AG04449 (cell line): ENCODE measurements at places on chromosomes 16 and 17.
A peak's percentile ranks its signal among the peaks of the same experiment; 100 is the strongest.

- DNase-seq = no peak
Measured at GRCh38 chr16:5510819-5511370, 413.3 kb upstream of the EEF2KMT start.

DNA sequence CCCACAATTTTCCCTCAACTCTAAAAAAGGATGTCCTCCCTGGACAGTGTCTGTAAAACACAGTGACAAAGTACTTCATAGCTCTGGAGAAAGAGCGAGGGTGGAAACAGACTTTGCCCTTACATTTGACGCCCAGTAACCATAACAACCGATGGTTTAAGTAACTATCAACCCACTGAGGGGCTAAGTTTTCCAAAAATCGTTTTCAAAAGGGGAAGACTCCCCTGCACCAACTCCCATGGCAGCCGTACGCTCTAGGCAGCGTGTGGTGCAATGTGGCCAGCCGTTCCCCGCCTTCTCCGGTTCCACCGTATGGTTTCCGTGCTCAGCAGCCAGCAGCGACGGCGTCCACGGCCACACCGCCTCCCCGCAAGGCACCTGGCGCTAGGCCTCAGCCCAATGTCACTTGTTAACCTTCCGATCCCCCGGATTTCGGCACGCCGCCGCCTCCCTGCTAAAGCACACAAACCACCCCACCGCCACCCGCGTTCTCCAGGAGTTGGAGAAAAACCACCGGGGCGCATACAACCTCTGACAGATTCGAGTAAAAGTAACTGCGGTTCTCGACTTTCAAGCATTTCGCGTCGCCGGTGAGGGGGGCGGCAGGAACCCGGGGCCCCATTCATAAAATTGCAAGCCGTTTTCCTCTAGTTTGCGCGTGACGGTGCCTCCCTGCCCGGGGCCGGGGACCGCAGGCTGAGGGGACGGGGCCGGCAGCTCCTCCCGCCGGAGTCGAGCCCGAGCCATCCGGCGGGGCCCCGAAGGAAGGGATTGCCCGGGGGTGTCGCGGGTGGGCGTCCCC is 661 bp downstream of the TEX2 start:
- no peak for DNase-seq

DNA sequence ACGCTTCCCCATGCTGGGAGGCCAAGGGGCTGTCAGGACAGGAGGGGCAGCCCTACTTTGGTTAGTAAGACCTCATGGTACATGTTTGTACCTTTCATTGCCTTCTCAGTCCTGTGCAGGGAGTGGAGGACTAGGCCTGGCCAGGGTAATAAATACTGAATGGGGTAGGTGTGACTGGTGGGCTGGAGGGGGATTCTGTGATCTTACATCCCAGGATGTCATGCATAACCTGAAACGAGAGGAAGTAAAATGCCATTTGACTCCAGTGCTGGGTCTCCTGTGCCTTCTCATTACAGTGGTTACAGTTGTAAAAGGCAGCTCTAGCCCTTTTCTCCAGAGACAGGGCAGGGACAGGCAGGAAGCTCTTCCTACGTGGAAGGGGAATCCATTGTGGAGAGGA is 138.2 kb downstream of the AATF start:
- DNase-seq = no peak

DNA sequence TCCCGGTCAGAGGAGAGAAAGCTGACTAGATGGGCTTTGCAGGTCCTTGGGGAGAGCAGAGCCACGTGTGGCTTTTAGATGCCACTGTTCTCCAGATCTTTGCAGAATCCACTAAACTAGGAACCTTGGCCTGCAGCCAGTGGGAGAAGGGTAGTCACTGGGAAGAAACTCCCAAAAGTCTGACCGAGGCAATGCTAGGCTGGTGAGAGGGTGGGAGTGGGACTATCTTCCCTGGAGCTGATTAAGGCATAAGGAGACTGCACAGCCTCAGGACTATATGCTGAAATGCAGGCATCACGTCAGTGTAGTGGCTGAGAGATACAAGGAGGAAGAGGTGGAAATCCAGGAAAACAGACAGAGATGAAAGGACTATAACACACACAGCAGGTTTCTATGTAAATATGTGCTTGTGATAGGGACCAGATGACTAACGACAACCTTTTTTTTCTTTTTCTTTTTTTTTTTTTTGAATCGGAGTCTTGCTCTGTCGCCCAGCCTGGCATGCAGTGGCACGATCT is 2.2 kb upstream of the GSDMA start:
- DNase-seq = no peak

GRCh38 chr16:66324815-66325515 is 41.5 kb upstream of the CDH5 start:
- DNase-seq = no peak

GRCh38 chr16:30984669-30985400 is at the start of gene HSD3B7:
HSD3B7 (plus strand) TSS chr16:30985207; CDS start chr16:30985659, 452 bp downstream.
- no peak for DNase-seq

- DNase-seq = no peak
Measured at GRCh38 chr16:57245472-57246113, 534 bp downstream of the ARL2BP start.

GRCh38 chr16:9854675-9855074 is 327.6 kb downstream of the GRIN2A start:
- DNase-seq = peak; percentile 7

DNA sequence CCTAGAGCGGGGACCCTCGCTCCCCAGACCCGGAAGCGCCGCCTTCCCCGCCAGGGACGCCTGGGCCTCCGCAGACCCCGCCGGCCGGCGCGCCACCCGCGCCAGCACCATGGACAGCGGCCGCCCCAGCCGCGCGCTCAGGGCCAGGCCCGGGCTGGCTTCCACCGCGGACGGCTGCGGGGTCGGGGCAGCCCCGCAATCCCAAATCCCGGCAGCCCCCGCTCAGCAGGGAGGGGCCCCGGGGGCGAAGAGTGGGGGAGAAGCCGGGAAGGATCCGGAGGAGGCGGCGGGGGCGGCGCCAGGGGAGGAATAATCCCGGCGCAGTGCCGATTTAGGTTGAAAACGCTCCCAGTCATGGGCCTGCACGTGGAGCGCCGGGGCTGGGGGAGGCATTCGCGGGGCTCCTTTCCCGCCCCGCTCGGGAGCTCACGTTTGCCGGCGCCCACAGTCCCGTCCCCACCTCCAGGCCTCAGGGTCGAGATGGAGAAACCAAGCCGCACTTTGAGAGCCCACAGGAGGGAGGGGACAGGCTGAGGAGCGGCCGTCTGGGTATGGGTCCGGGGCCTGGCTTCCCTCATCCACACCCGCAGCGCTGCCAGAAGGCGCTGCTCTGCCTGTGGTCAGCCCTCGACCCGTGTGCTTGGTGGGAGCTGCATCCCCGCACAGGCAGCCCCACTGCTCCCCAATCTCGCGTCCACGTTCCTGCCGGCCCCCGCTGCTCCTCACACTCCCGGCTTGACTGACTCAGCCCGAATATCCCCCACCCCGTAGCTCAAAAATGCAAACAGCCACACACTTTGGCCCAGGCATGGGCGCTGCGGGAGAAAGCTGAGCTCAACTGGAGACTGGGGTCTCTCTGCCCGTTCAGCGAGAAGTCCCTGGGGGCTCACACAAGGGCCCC is 4.7 kb downstream of the FBXL16 start:
- DNase-seq = no peak

DNA sequence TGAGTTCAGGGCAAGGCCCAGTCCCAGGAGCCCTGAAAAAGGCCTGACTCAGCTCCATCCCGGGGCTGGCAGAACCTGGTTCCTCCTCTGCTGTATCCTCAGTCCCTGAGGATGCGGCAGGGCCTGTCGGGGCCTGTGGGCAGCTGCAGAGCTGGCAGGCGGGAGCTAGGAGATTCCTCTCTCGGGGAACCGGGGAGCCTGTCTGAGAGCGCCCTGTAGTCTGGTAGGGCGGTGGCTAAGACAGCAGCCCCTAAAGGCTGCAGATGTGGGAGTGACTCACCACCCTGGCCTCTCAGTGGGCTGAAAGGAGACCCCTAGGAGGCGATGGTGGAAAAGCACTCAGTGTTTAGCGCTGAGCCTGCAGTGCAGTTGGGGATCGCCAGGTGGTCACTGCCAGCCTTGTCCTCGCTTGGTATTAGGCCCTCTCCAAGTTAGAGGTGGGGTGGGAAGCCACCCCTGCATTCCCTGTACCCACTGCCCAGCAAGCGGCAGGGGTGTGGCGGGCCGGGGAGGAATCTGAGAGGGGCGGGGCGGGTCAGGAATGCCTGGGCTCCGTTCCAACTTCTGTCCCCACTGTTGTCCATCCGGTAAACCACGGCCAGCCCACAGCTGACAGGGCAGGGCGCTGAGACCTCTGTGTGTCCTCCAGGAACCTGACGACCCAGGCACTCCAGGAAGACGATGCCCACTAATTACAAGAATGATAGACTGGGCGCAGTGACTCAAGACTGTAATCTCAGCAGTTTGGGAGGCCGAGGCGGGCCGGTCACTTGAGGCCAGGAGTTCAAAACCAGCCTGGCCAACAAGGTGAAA is 29.5 kb upstream of the CDH1 start:
- no peak for DNase-seq

DNA sequence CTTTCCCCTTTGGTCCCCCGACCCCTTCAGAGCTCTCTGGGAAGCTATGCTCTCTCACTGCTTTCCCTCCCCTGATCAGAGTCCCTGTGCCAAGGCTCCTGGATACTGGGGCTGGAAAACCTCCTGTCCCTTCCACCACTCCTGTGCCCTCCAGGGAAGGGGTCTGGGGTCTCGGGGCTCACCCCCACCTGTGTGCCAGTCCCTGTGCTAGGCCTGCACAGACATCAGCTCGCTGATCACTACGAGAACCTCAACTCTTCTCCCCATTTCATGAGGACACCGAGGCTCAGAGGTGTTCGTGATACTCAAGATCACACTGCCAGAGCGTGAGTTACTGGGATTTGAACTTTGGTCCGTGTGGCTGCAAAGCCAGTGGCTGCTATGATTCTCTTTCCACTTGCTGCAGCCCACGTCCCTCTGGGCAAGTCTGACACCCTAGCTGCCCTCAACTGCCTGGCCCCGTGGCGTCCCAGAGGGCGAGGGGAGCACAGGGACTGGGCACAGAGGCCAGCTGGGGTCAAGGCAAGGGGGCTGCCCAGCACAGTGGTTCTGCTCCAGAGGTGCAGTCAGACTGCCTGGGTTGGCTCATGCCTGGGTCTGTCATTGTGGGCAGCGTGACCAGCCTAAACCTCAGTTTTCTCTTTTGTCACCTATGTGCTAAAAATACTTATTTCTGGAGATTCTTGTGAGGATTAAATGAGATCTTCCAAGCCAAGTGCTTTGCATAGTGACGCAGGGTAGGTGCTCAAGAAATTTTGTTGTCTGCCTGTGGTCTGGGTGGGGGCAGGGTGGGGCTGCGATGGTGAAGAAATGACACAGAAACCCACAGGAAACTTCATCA is 43.8 kb upstream of the TOB1 start:
- no peak for DNase-seq

- DNase-seq = no peak
Measured at GRCh38 chr17:16486373-16487250, 5.4 kb downstream of the LRRC75A start.

GRCh38 chr16:86492961-86493629 is 17.2 kb upstream of the FOXF1 start:
- no peak for DNase-seq

GRCh38 chr16:3738541-3738940 is 21.2 kb upstream of the TRAP1 start:
- DNase-seq = no peak

- no peak for DNase-seq
Measured at GRCh38 chr17:82320956-82321927, 3.8 kb upstream of the CD7 start.

DNA sequence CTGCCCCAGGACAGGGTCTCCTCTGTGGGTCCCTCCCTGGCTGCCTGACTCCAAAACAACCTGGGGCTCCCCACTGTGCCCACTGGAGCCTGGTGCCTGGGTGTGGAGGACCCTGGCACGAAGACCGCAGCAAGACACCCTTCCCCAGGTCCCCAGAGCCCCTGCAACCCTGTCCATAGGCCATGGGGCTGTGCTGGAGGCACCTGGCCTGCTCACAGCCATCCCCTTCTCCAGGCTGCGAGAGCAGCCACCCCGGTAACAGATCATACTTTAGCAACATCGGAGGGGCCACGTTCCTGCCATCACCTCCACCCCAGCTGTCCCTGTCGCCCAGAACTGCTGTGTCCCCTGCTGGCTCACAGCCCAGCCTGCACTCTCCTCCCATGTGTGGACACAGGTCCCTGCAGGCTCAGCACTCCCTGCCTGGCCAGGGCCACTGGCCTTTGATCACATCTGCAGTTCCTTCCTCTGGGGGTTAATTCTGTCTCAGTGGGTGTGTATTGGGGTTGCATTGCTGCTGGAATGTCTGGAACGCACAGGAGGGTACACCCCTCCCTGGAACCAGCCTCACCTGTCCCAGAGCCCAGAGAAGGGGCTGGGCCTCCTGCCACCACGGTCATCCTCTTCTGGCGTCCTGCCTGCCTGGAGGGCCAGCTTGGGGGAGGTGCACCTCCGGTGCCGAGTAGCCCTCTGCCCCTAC is 12.2 kb downstream of the PPL start:
- no peak for DNase-seq

DNA sequence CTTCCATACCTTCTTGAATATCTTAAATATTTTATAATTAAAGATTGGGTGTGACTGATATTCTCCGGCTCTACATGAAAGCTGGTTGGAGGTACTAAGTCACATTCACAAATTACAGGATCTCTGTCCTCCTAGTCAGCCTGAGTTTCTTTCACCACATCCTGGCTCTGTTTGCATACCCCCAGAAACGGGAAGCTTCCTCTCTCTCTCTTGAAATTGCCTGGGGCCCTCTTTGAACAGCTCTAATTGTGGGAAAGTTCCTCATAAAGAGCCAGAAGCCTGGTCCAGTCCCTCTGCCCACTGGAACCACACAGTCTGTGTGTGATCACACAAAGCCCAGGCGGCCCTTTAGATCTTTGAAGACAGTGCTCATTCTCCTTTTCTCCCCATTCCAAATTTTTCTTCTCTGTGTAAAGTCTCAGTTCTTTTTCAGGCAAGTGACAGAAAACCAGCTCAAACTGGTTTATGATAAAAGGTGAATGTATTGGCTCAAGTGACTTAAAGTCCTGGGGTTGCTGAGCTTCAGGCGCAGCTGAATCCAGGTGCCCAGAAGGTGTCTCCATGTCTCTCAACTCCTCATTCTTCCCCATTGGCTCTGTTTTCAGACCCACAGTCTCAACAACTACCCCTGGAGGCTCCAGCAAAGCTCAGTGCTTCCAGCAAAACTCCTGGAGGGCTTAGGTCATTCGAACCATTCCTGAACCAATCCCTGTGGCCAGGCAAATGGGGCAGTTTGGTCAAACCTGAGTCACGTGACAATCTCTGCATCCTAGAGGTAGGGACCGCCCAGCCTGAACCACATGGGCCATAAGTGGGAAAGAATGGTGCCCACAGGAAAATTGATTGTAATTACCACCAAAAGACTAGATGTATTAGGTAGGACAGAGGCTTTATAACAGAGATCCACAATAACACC is 8.5 kb upstream of the RAI1 start:
- no peak for DNase-seq

DNA sequence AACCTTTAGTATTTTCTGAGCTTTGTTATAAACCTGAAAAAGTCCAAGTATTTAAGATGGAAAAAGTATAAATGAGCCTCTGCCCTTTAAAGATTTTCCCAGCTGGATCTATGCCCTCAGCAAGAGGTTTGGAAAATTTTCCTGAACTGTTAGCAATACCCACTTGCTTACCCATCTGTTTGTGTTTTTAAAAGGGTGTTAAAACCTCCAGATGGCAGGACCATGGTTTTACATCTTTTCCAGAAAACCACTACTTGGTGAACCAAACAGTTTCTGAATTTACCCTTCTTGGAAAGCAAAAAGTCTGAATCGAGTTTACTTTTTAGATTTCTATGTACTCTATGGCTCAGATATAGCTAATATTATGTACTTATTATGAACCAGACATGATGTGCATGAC is 719 bp downstream of the PMFBP1 start:
- DNase-seq = no peak
